MG63 (cell line): ENCODE measurements at places on chromosomes 5 and 9. TPM values are rescaled to one million over a fixed set of nuclear protein-coding genes. Genes with fewer than 3 reads are reported as not detected.

Gene TEX48
- not detected in 2 replicates for total RNA-seq

GRCh38 chr5:31962871-31963307 lies 211.2 kb downstream of the GOLPH3 start:
- DNase-seq = no peak

GRCh38 chr9:120650352-120650751 lies 63.9 kb downstream of the MEGF9 start:
- no peak for DNase-seq

DNA sequence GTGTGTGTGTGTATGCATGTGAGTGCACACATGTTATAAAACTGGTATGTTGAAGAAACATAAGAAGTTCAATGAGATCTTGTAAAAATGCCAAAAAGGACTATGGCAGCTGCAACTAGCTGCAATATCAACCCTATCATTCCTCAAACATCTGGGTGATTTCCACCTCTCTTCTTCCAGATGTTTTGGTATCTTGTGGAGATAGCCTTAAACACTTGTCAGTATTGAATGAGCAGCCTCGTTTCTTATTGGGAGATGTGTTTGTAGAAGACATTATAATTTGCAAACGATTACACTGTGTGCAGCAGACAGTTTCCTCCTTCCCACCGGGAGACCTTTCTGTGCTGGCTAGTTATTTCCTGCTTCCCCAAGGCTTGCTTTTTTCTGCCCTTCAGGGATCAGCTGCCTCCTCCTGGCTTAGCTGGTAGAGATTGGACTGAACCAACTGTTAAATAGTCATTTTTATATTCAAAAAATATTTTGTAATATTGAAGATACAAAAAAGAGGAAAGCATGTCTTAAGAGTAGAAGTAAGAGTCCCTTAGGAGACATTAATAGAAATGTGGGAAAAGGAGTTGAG lies 168.4 kb upstream of the MPDZ start:
- no peak for DNase-seq

DNA sequence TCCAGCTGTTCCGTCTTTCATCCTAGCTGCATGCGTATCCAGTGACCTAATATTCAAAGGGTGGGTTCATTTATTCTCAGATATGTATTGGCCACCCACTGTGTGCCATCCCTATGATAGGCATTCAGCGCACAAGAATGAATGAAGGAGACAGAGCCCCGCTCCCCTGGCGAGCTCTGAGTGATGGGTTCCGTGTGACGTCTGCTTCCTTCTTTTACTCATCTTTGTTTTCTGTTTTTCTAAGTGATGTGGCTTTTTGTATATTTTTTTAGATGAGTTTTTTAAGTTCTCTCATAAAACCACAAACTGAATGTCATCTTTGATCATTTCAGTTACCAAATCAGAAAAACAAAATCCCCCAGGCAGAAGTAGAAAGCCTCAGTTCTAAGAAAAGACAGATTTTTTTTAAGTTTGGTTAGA lies 168.3 kb upstream of the OTULINL start:
- DNase-seq = no peak
